ENCODE measurements at places on chromosomes 6 and 20.

GRCh38 chr20:41664584-41664983 is 46.4 kb upstream of the CHD6 start:
- peak; percentile 3 for DNase-seq

GRCh38 chr6:163974322-163974721 is 559.8 kb downstream of the QKI start:
- no peak for DNase-seq

- peak; percentile 58 for DNase-seq
Measured at GRCh38 chr6:24666097-24666640, 530 bp downstream of the TDP2 start.

DNA sequence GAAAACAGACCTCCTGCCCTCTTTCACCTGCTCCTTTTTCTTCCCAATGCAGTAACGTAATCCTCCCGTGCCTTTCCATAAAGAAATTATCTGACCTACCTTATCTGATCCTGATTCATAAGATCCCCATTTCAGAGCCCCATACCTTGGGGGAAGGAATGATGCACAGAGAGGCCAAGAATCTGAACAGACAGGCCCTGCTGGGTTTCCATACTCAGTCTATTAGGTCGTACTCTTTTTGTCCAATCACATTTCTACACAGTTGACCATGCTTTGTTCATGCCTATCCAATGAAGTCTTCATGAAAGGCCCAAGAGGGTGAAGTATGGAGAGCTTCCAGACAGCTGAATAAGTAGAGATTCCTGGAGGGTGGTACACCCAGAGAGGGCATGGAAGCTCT is 25.3 kb downstream of the SRPK1 start:
- DNase-seq = peak; percentile 14

GRCh38 chr6:4965562-4966389 is 38.1 kb downstream of the RPP40 start:
- no peak for DNase-seq

DNA sequence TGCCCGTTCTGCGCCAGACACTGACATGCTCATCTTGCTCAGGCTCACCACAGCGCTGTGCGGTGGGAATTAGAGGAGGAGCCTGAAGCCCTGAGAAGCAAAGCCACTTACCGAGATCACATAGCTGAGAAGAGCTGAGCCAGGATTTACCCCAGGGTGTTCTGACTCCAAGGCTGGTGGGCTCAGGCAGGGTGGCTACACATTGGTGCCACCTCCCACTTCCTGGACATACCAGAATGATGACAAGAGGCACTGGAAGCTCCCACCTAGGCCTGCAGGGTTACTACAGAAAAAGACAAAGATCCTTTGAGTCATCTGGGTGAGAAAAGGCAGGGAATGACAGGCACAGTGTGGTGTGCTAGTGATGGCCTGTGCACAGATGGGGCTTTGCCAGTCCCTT is 24.4 kb upstream of the FKBP1A start:
- DNase-seq = peak; percentile 47

DNA sequence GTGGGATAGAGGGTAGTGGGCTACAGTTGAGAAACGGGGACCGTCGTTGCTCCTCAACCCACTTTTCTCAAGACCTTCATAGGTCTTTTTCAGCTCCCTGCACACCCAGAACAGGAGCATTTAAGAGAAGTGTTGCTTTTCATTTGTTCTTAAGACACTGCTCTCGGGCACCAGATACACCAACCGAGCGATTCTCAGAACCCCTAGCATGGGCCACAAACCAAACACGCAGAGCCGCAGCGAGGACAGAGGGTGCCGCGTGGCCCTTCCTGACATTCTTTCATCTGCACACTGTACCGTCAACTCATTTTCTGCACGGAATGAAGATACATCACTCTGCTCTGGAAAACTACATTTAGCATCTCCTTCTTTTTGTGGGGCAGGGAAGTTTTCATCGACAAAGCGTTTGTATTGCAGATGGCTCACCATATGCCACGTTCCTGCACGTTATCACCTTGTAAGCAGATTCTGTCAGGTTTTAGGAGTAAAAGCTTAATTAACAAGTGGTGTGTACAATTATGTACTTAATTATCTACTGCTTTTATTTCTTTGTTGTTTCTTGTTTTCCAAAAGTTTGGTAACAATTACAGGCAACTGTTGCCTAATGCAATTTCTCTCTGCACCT is 70.4 kb upstream of the MLN start:
- no peak for DNase-seq

Measured in iris pigment epithelial cell (primary cell).